ENCODE measurements at places on chromosomes 4 and X. TPM values are rescaled to one million over a fixed set of nuclear protein-coding genes. Genes with fewer than 3 reads are reported as not detected.

DNA sequence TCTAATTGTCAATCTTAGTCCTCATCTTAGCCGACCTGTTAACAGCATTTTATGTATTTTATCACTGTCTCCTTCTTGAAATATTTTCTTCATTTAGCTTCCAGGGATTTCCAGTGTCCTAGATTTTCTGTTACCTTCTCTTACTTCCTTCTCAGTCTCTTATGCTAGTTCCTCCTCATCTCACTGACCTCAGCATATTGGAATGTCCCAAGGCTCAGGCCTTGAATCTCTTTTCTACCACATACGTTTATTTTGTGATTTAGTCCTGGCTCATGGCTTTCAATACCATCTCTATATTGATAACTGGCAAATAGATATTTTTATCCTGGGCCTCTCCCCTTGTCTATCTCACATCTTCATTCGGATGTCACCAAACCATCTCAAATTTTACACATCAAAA is 61.1 kb downstream of the IQCM start:
- DNase-seq, result no peak

GRCh38 chr4:4780729-4781244 is 78.7 kb upstream of the MSX1 start:
- no peak for DNase-seq

DNA sequence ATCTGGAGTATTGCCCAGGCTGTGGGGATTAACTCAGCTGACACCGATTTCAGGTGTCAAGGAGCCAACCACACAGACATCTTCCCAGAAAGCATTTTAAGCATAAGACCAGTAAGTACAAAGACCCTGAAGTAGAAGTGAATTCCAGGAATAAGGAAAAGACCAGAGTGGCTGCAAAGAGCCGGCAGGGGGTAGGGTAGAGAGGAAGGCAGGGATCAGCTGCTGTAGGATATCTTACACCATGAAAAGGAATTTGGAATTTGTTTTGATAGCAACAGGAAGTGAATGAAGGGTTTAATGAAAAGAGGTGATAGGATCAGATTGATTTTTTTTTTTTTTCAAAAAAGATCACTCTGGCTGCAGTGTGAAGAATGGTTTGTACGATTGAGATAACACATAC is 113.6 kb upstream of the PPARGC1A start:
- no peak for DNase-seq

GRCh38 chr4:7140062-7140691 is 52.2 kb upstream of the SORCS2 start:
- DNase-seq, result no peak

DNA sequence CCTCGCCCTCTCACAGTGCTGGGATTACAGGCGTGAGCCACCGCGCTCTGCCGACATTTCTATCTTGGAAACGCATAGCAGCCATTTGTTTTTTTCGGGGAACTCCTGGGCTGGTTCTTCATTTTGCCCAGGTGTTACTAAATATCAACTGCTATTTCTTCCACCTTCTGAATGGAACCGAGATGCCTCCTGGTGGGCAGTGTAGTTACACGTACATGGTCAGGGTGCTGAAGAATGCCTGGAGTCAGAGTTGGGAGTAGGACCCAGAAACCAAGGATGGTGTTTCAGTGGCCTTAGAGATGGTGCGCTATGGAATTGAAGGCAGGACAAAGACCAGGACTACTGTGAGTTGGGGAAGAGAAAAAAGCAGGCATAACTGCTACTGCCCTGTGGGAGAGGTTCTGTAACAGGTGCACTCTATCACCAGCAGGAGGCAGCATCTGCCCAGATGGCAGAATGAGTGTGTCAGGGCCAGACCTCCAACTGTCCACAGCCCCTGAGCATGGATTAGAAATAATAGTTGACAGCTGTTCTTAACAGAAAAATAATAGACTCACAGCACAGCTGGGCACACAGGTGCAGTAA is 81.7 kb downstream of the ZC4H2 start:
- DNase-seq, result no peak

DNA sequence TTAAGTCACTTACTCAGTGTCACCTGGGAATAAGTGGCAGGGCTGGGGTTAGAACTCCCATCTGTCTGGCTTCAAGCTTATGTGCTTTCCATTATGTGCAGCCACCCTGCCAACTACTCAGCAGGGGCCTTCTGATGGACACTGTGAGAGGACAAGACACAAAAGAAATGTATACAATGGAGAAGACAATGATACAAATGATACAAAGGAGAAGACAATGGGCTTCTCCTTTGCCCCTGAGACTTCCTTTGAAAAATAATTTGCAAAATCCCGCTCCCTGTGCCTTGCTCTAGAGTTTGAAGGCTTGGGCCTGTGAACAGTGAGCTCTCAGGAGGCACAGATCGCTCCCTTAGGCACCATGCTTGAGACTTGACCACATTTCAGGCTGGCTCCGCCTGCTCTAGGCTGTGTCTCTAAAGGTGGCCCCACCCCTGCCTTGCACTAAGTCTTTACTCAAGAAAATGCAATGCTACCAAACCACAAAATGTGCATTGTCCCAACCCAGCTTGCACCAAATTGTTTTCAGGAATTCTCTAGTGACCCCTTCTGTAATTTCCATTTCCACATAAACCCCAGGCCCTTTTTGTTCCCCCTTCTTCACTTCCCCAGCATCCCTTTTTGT is 27.1 kb upstream of the STX18 start:
- DNase-seq, result no peak

GRCh38 chr4:189022440-189023035 is 883.3 kb downstream of the TRIML1 start:
- no peak for DNase-seq

Gene CTAG2
- 0.61 TPM for total RNA-seq

Gene MTNR1A
- total RNA-seq, result not detected

Gene ZFP92
- total RNA-seq, result 0.68 TPM

Gene CPXCR1
- total RNA-seq, result not detected

All from heart left ventricle (tissue), 16 donors.